Endothelial cell of umbilical vein (primary cell): ENCODE measurements at places on chromosomes 5 and 9. TPM values are rescaled to one million over a fixed set of nuclear protein-coding genes. Genes with fewer than 3 reads are reported as not detected.
A peak's percentile ranks its signal among the peaks of the same experiment; 100 is the strongest.

Gene ASS1
- 12.4 and 14.9 TPM in 2 replicates for polyA plus RNA-seq

DNA sequence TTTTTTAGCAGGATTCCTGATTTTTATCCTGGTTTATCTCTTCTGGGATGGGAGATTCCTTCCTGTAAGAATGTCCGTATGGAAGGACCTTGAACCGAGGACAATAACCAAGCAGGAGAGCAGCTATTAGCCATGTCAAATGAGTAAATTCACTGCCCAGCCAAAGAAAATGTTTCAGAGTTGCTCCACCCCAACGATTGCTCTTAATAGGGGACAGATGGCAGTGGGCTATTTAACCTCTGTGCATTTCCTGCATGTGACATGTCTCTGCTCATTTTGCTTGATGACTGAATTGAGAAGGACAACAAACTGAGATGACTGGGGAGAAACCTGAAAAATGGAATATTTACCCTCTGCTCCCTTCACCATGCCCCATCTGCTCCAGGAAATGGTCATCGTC, 479.9 kb upstream of the ZNF462 start:
- H3K4me3 ChIP-seq = no peak overlapping the region
- no peaks in the 10 kb centered on the region for H3K27me3 ChIP-seq
- DNase-seq = no peak
- H3K27ac ChIP-seq = no peak overlapping the region
- H3K36me3 ChIP-seq = no peaks in the 10 kb centered on the region
- no peaks in the 10 kb centered on the region for H3K4me1 ChIP-seq

DNA sequence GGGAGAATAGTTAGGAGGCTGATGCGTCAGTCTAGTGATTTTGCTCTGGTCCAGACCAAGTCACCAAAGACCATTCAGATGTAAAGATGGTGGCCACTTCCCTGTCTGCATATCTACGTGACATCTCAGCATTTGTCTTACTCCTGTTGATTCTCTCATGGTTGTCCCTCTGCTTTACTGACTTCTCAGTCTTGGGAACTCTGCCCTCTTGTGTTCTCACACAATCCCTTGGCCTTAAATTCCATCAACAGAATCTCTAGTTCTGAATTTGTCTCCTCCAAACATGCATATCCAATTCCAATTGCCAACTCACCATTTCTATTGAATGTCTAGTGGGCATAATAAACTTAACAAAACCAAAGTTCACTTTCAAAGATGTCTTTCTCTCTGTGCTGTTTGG, 147.8 kb downstream of the SLC24A2 start:
- no peak for DNase-seq
- no peaks in the 10 kb centered on the region for H3K4me1 ChIP-seq
- no peaks in the 10 kb centered on the region for H3K27me3 ChIP-seq
- H3K27ac ChIP-seq = no peak overlapping the region

GRCh38 chr5:138000102-138000723, 32.7 kb downstream of the FAM13B start:
- no peak overlapping the region for H3K27ac ChIP-seq
- no peaks in the 10 kb centered on the region for H3K27me3 ChIP-seq
- H3K4me1 ChIP-seq = peaks cover 8% of the 10 kb centered on the region
- peaks cover 5% of the 10 kb centered on the region for H3K36me3 ChIP-seq
- peak; percentile 11 for DNase-seq
- H3K4me3 ChIP-seq = no peak overlapping the region

Gene FGFR4
- 1.9 and 2.3 TPM in 2 replicates for polyA plus RNA-seq

Gene INSL6
- polyA plus RNA-seq = not detected in 2 replicates

DNA sequence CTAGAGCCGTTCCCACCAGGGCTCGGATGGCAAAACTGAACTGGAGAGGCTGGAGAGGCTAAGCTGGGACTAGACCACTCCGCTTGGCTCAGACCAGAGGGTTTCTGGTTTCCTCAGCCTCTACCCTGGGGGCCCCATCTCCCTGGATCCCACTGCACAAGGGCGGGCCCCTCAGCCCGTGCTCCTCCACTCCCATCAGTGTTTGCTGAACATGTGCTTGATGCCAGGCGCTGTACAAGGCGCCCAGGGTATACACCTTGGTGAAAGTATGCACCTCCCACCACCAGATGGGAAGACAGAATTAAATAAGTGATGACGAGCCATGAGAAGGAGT, 18.0 kb downstream of the GPX3 start:
- peaks cover 42% of the 10 kb centered on the region for H3K36me3 ChIP-seq
- H3K4me3 ChIP-seq = no peak overlapping the region
- no peaks in the 10 kb centered on the region for H3K27me3 ChIP-seq
- peak overlapping the region; percentile 36 for H3K27ac ChIP-seq
- no peak for DNase-seq

DNA sequence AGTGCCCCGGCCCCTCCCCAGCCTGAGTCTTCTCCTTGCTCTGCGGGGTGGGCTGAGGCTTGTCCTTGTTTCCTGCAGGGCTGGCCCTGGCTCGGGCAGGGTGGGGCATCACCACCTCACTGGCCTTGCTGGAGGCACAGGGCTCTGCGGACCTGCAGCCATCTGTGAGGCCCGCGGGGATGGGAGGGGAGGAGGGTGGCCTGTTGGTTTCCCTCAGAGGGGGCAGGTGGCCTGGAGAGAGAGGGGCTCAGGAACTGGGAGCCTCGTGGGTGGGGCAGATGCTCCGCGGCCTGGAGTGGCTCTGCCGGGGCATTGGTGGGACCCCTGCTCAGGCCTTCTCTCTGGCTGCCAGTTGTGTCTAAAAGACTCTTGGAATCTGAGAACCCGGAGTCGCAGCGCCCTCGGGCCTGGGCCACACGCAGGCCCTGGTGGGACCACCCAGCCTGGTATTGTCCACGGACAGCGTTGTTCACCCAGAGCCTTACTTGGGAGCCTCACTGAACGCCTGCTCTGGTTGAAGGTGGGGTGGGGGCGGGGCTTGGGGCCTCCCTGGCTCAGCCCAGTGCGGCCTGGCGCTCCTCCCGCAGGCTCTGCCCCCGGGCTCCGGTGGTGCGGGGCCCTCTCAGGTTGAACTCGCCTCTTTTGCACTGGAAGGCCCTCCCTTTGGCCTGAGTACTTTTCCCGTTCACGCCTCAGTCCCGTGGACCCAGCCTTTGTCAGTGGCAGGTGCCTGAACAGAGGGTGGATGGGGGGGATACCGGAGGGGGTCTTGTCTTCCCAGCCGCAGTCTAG, 111.3 kb downstream of the RXRA start:
- DNase-seq = no peak
- peaks cover 7% of the 10 kb centered on the region for H3K4me1 ChIP-seq
- H3K4me3 ChIP-seq = no peak overlapping the region
- peaks cover 4% of the 10 kb centered on the region for H3K36me3 ChIP-seq

DNA sequence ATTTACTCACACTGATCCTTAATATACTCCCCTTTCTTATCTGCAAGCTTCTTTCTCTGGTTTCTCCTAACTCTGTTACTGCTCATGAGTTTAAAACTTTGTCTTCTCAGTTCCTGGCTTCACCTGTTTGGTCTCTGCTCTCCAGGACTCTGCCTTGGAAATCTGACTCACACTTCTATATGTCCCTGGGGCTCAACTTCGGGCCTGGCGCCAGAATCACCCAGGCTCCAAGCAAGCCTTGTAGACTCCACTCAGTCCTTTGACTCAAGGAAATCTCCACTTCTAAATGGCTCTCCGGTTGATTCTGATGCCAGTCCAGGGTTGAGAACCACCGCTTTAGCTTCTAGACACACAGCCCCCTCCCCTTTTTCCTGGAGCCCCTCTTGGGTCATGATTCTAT, 57.8 kb downstream of the TMC1 start:
- DNase-seq = peak; percentile 59
- no peaks in the 10 kb centered on the region for H3K36me3 ChIP-seq
- H3K27me3 ChIP-seq = no peaks in the 10 kb centered on the region
- H3K4me3 ChIP-seq = no peak overlapping the region

Gene SLC34A3
- polyA plus RNA-seq = not detected in 2 replicates

GRCh38 chr5:110333384-110333783, 393.1 kb downstream of the TMEM232 start:
- H3K27me3 ChIP-seq = no peaks in the 10 kb centered on the region
- no peaks in the 10 kb centered on the region for H3K4me1 ChIP-seq
- H3K27ac ChIP-seq = no peak overlapping the region
- no peaks in the 10 kb centered on the region for H3K36me3 ChIP-seq
- H3K4me3 ChIP-seq = no peak overlapping the region
- no peak for DNase-seq

Gene NR4A3
- polyA plus RNA-seq = 0.11 TPM in 2 replicates

GRCh38 chr5:64595031-64595855, 89.4 kb downstream of the RGS7BP start:
- H3K27ac ChIP-seq = no peak overlapping the region
- peak; percentile 19 for DNase-seq
- H3K36me3 ChIP-seq = no peaks in the 10 kb centered on the region

GRCh38 chr9:125391704-125392103, 130.1 kb downstream of the GAPVD1 start:
- no peaks in the 10 kb centered on the region for H3K27me3 ChIP-seq
- no peak overlapping the region for H3K27ac ChIP-seq
- H3K36me3 ChIP-seq = no peaks in the 10 kb centered on the region
- DNase-seq = no peak
- no peak overlapping the region for H3K4me3 ChIP-seq

Gene GPBP1
- polyA plus RNA-seq = 8.7 and 11.7 TPM in 2 replicates

DNA sequence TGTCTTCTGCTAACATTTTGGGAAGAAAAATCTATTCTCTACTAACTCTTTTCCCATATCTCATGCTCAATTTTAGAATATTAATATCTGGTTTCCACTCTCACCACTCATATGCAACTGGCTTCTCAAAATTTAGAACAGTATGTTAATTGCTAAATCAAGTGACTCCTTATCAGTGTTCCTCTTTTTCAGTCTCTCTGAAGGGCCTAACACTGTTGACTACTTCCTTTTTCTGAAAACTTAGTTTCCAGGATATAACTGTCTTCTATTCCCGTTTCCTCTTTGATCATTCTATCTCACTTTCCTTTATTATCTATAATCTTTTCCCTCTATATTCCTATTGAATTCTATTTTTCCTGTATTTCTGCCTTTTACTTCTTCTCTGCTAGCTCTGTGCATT, 1717.2 kb upstream of the C9orf72 start:
- no peak overlapping the region for H3K4me3 ChIP-seq
- no peaks in the 10 kb centered on the region for H3K27me3 ChIP-seq
- H3K4me1 ChIP-seq = no peaks in the 10 kb centered on the region
- H3K36me3 ChIP-seq = no peaks in the 10 kb centered on the region
- no peak overlapping the region for H3K27ac ChIP-seq
- DNase-seq = no peak

GRCh38 chr9:127568971-127569885, 42.8 kb upstream of the STXBP1 start:
- H3K36me3 ChIP-seq = no peaks in the 10 kb centered on the region
- DNase-seq = peak; percentile 63
- H3K27ac ChIP-seq = peak overlapping the region; percentile 80
- no peaks in the 10 kb centered on the region for H3K27me3 ChIP-seq
- peaks cover 35% of the 10 kb centered on the region for H3K4me1 ChIP-seq

Gene GPX3
- 17.1 and 17.7 TPM in 2 replicates for polyA plus RNA-seq

- no peaks in the 10 kb centered on the region for H3K36me3 ChIP-seq
- peak overlapping the region; percentile 41 for H3K4me3 ChIP-seq
- no peaks in the 10 kb centered on the region for H3K27me3 ChIP-seq
- peaks cover 23% of the 10 kb centered on the region for H3K4me1 ChIP-seq
- DNase-seq = no peak
Observed at GRCh38 chr5:108727236-108727650, 20.5 kb upstream of the FER start.

GRCh38 chr5:123659495-123659894, 147.5 kb downstream of the CSNK1G3 start:
- H3K36me3 ChIP-seq = no peaks in the 10 kb centered on the region
- no peaks in the 10 kb centered on the region for H3K27me3 ChIP-seq
- H3K4me1 ChIP-seq = no peaks in the 10 kb centered on the region
- no peak overlapping the region for H3K4me3 ChIP-seq

DNA sequence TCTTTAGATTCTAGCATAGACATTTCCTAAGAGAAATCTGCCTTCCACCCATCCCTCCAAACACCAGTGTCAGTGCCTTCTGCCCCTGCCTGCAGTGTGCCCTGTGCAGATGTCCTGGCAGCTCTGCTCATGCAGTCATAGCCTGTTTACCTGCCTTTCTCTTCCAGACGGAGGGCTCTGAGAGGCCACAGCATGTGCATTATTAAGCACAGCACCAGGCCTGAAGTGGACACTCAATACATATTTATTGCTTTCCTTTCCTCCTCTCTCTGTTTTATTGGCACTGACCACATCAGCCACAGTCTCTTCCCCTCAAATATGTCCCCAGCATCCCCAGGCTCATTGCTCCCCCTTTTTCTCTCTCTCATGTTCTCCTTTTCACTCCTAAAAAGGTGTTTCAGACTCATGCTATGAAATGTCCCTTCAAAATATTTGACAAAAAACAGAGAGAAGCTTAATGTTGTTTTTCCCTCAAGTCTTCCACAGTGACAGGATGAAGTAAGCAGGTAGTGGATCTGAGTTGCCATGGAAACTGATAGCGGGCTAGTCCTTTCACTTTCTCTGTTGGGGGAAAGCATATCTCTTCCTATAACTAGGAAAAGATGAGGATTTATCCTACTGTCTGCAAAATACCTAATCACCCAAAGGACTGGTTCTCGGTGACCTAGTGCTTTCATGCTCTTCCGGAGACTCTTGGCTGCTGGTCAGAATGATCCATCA, 100.9 kb downstream of the ATP10B start:
- no peaks in the 10 kb centered on the region for H3K4me1 ChIP-seq
- DNase-seq = no peak
- H3K27ac ChIP-seq = no peak overlapping the region
- H3K4me3 ChIP-seq = no peak overlapping the region

GRCh38 chr5:59222687-59223511, 640.0 kb downstream of the RAB3C start:
- peaks cover 24% of the 10 kb centered on the region for H3K4me1 ChIP-seq
- H3K27me3 ChIP-seq = no peaks in the 10 kb centered on the region
- no peak overlapping the region for H3K27ac ChIP-seq
- no peak overlapping the region for H3K4me3 ChIP-seq
- DNase-seq = peak; percentile 46
